ENCODE measurements at places on chromosomes 13 and 19. TPM values are rescaled to one million over a fixed set of nuclear protein-coding genes. Genes with fewer than 3 reads are reported as not detected.

Gene GIPC3
- total RNA-seq: under 0.01 TPM

Gene GAS6
- total RNA-seq: 20.4 TPM

Gene TNFSF11
- total RNA-seq: 0.41 TPM

Gene NDUFA7
- total RNA-seq: 7.3 TPM

Gene PINLYP
- total RNA-seq: 6.9 TPM

Gene TTYH1
- 65.2 TPM for total RNA-seq

Gene FEM1A
- total RNA-seq: 22.8 TPM

Gene ZNF99
- 0.41 TPM for total RNA-seq

GRCh38 chr19:10513223-10513622 is 4.0 kb downstream of the S1PR5 start:
- no peak for DNase-seq

DNA sequence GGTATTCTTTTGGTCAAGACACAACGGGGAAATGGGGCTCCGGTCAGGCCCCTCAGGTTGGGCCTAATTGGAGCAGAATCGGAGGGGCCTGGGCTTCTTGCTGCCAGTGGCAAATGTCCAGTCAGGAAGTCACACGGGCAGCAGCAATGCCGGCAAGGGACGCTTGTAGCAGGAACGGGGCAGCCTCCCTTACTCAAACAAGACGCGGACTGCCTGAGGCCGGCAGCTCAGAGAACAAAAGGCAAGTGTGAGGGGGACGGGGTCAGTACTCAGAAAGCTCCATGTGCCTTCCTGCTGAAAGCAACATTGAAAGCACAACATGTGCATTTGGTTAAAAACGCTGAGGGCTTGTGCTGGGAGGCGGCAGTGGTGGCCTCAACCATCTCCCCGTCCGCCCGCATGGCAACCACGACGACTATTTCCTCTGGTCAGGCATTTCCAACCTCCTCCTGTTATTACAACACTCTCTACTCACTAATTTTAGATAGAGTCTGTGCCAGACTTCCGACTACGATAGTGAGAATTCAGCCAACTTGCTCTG is 20.5 kb upstream of the RASA3 start:
- DNase-seq: no peak

DNA sequence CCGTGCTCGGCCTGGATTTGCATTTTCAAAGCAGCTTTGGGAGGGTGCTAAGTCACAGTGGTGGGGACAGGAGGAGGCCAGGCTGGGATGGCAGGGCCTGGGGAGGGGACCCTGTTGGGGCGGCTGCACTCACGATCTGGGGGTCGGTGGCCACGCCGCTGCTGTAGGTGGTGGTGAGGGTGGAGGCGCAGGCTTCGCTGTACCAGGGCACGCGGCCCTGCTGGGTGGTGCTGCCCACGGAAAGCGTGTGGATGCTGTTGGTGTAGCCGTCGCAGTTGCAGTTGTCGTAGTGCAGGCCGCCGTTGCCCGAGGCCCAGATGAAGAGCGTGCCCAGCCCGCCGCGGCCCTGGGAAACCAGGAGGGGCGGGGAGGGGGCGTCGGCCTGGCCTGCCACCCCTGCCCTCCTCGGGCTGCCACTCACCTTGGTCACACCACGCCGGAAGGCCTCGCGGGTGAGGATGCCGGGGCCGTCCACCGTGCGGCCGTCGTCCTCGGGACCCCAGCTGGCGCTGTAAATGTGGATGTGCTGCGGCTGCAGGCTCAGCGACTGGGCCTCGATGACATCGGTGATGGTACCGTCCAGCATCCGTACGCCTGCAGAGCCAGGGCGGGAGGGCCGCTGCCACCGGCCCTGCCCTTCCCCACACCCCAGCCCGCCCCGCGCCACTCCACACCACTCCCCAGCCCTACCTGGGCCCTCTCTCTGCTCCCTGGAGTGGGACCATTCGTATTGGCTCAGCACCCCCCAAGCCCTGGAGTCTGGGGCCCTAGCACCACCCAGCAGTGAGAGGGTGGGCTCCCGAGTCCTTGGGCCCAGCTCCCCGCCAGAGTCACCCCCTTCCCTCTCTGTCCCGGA is 3.2 kb downstream of the PCSK4 start:
- no peak for DNase-seq

- DNase-seq: no peak
These were observed 795.0 kb downstream of the DIAPH3 start for GRCh38 chr13:59368693-59369092.

GRCh38 chr19:51709575-51709974 is 14.2 kb downstream of the HAS1 start:
- no peak for DNase-seq

- DNase-seq: no peak
These were observed 17.3 kb downstream of the COL4A1 start for GRCh38 chr13:110289661-110290060.

GRCh38 chr13:114059428-114059827 is 73.0 kb downstream of the RASA3 start:
- no peak for DNase-seq

- no peak for DNase-seq
These were observed 516.8 kb downstream of the OLFM4 start for GRCh38 chr13:53545340-53545941.

GRCh38 chr19:35563207-35563829 is at the start of gene ATP4A:
Gene ATP4A, minus strand, starts transcription at chr19:35563658. Its CDS starts 29 bp downstream, at chr19:35563629.
- no peak for DNase-seq

- DNase-seq: no peak
These were observed at the start of gene MYO16 for GRCh38 chr13:108629181-108629752. Gene MYO16, plus strand, starts transcription at chr13:108629611. Its CDS starts 234 bp downstream, at chr13:108629845.

DNA sequence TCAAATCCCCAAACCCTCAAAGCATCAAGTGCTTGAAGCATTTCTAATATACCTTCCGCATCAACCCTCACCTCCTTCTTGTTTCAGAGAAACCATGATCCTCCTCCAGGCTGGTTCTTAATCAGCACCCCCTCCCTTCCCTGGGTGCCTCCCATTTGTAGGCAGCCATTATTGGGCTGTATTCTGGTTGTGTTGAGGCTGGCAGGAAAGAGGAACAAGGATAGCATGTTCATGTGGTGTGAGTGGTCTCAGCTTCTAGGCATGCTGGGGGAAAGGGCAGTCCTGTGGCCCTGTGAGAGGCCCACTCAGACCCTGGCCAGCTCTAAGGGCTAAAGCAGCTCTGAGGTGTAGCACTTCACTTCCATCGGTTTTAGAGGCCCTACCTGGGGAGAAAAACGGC is 18.9 kb upstream of the TRIM13 start:
- no peak for DNase-seq

DNA sequence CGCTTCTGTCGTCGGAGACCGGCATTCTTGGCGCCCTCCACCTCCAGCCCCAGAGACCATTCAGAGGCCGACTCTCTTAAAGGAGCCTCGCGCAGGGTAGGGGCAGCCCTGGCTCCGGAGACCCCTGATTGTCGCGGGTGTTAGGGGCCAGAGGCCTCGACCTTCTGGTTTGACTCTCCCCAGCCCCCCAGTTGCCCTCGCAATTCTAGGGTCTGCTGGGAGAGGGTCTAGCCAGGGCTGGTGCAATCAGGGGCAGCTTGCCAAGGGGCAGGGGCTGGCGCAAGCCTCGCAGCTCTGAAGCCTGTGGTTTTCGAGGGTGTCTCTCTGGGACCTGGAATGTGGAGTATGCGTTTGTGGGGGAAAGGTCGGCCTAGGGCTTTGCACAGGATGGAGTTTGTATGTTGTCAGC is 1.6 kb upstream of the SLC7A10 start:
- DNase-seq: no peak

- DNase-seq: no peak
These were observed 310.8 kb downstream of the SLC7A1 start for GRCh38 chr13:29284726-29285125.

DNA sequence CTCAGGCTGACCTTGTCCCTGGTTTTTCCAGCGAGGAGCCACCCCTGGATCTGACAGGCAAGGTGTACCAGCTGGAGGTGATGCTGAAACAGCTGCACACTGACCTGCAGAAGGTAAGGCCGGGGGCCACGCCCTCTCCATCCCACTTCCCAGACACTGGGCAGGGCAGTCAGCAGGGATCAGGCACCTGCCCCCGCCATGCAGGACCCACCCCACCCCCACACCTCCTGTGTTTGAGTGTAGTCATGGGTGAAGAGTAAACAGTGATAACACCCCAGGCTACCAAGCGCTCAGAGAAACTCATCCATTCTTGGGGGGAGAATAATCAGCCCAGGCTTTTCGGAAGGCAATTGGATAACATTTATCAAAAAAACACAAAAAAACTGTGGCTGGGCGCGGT is 19.9 kb downstream of the DPF1 start:
- DNase-seq: no peak

- no peak for DNase-seq
These were observed 34.4 kb upstream of the ZNF808 start for GRCh38 chr19:52492994-52493470.

DNA sequence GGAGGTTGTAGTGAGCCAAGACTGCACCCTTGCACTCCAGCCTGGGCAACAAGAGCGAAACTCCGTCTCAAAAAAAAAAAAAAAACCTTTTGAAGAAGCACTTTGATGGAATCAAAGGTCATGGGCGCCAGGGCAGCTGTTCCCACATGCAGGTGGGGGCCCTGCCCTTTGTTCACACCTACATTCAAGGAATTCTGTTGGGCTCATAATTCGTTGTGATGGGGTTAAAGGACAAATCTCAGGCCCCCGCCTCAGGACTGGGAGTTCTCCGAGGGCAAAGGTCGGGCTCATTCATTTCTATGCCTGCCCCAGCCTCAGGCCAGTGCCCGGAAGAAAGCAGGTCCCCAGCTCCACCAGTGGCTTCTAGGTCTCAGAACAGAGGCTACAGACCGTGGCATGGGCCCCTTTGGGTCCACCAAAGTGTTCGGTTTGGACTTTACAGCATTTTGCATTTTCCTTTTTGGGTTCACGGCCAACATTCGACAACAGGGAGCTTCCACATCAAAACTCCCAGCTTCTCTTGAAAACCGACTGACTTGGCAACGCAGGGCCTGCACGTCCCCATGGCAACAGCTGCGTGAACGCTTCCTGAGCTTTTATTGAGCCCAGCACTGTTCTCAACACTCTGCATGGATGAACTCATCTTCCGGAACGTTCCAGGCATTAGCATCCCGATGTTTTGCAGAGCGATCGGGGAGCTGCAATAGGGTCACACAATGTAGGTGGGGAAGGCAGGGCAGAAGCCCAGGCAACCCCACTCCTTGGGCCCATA is 10.1 kb upstream of the GTF2F1 start:
- peak; percentile 84 for DNase-seq

- no peak for DNase-seq
These were observed 243.6 kb downstream of the NDFIP2 start for GRCh38 chr13:79724348-79725103.

DNA sequence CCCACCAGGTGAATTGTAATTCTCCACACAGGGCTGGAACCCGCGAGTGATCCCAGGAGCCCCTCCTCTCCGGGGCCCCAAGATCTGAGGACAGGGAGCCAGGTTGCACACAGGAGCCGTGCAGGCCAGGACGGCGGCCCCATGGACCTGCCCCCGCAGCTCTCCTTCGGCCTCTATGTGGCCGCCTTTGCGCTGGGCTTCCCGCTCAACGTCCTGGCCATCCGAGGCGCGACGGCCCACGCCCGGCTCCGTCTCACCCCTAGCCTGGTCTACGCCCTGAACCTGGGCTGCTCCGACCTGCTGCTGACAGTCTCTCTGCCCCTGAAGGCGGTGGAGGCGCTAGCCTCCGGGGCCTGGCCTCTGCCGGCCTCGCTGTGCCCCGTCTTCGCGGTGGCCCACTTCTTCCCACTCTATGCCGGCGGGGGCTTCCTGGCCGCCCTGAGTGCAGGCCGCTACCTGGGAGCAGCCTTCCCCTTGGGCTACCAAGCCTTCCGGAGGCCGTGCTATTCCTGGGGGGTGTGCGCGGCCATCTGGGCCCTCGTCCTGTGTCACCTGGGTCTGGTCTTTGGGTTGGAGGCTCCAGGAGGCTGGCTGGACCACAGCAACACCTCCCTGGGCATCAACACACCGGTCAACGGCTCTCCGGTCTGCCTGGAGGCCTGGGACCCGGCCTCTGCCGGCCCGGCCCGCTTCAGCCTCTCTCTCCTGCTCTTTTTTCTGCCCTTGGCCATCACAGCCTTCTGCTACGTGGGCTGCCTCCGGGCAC is 3.9 kb downstream of the FFAR1 start:
- DNase-seq: no peak

DNA sequence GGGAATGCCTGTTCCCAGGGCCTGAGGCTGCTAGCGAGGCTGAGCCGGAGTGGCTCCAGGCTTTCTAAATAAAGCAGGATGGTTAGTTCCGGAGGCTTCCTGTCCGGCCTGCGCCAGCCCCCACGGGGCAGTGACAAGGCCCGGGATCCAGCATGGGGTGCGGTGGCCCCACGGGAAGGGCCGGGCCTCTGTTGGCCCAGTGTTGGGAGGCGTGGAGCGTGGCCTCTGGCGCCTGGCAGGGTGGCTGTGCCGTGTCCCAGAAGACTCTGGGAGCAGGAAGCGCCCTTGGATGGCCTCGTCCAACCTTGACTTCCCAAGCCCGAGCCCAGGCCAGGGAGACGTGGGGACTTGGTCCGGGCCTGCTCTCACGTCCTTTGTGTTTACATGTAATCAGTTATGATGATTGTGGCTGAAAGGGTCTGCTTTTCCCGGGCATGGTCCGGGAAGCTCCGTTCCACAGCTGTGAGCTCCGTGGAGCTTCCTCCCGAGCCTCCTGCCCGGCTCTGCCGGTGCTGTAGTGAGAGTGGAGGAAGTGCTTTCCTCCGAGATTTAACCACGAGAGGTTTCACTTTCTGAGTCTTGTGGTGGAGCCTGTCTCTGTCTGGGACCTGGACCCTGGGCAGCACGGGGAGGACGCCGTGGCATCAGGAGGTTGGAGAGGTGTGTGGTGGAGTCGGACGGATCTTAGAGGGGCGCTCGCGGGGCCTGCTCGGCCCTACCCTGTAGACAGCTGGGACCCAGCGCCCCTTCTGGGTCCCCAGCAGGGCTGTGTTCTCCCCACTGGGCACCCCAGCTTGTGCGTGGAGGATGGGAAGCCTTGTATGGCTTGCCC is 4.6 kb downstream of the GNA11 start:
- peak; percentile 60 for DNase-seq

GRCh38 chr19:53977429-53977990 is 13.9 kb upstream of the CACNG6 start:
- peak; percentile 85 for DNase-seq

DNA sequence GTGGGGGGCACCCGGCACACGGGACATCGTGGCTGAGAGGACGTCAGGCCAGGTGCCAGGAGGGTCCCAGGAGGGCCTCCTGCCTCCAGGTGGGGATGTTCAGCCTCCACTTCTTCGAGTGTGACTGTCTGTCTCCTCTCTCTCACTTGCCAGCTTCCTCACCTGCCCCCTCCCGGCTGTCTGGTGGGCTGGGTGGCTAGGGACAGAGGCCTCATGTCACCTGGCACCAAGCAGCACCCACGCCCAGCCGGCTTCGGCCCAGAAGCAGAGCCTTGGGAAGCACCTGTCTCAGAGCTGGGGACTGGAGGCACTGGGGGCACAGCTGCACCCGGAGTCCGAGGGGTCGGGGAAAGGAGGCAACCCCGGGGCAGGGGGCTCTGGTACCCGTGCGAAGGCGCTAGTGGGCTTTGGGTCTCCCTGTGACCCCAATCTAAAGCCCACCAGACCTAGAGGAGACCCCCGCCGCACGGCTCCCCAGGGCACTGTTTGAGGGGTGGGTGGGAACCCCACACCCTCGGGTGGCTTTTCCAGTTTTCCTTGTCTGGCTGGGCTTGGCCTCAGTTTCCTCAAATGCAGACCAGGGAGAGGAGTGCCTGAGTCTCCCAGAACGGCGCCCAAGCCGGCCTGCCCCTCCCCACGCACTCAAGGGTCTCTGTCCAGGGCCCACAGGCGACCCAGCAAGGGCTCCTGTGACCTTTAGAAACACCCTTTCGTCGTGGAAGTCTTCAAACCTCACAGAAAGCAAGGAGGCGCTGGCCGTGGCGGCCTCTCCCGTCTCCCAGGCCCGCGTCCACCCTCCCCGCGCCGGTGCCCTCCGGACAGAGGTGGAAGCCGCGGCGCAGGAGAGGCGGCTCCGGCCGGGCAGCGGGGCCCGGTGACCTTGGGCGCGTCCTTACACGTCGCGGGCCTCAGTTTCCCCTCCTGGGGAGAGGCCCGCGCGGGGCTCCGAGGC is 664 bp upstream of the HCN2 start:
- no peak for DNase-seq
